MCF 10A (cell line): ENCODE measurements at places on chromosomes 6 and 20. TPM values are rescaled to one million over a fixed set of nuclear protein-coding genes. Genes with fewer than 3 reads are reported as not detected.

Gene OARD1
- total RNA-seq: 28.0 and 35.2 TPM in 2 replicates

Gene MMP24
- 0.10 TPM in 1 of 2 replicates, not detected in the other for total RNA-seq

Gene TMEM200A
- not detected in 2 replicates for total RNA-seq

Gene RBM24
- not detected in 2 replicates for total RNA-seq
